ENCODE measurements at places on chromosomes 3 and 15. TPM values are rescaled to one million over a fixed set of nuclear protein-coding genes. Genes with fewer than 3 reads are reported as not detected.
A peak's percentile ranks its signal among the peaks of the same experiment; 100 is the strongest.

LINGO1 gene
- 0.10 TPM for total RNA-seq

- DNase-seq = no peak
Measured at GRCh38 chr3:60046210-60046609, 996.4 kb upstream of the CFAP20DC start.

CAMP gene
- total RNA-seq = not detected

DNA sequence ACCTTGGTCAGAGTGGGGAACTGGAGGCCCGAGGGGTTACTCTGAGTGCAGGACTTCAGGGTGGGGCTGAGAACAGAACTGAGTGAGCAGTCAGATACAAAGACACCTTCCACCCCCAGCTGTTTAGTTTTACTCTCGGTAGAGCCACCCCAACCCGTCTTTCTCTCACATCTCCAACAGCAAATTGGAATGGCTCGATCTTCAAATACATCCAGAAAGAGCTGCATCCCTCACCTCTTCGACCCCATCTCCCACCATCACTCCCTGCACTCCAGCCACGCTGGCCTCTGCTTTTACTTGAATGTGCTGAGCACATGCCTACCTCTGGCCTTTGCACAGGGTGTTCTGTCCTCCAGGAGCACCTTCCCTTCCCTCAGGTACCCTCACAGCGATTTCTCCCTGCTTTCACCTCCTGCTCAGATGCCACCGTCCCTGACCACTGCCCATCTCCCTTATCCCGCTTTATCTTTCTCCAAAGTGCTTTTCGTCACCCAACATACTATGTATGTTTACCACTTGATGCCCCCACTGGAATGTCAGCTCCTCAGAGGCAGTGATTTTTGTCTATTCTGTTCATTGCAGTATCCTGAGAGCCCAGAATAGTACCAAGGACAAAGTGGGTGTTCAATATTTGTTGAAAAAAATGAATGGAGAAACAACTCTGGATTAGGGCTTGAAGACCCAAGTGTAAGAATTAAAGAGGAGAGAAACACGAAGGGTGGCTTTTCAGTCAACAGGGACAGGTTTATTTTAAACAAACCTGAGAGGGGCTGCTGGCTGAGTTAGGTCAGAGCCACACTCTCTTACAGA is 4.4 kb downstream of the CHCHD4 start:
- DNase-seq = no peak

GAP43 gene
- 1.00 TPM for total RNA-seq

AEN gene
- total RNA-seq = 137 TPM

DNA sequence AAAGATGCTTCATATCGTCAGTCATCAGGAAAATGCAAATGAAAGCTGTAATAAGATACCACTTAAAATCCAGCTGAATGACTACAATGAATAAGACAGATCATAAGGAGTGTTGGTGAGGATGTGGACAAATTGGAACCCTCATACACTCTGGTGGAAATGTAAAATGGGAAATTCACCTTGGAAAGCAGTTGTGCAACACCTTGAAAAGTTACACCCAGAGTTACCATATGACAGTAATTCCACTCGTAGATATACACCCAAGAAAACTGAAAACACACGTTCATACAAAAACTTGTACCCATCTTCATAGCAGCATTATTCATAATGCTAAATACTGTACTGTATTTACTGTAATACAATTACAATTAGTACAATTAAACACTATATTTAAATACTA is 2.3 kb downstream of the TTC23 start:
- no peak for DNase-seq

DNA sequence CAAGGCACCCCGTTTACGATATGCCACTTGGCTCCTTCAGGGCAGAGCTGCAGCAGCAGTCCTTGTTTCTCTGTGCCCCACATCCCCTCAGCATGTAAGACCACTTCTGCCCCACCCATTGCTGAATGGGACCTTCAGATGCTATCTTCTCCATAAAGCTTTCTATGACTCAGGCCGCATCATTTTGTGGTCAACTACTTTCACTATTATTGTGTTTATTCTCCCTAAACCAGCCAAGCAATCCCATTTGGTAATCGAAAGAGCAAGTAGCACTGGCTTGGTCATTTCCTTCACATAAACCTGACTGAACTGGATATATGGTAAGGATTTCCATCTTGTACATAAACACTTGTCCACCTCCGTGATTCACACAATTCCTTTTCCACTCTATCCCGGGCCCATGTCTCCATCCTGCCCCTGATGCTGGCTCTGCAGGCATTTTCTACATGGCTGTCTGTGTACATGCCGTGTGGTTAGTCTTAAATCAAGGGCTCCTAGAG is 25.7 kb downstream of the LIPC start:
- peak; percentile 91 for DNase-seq

DNA sequence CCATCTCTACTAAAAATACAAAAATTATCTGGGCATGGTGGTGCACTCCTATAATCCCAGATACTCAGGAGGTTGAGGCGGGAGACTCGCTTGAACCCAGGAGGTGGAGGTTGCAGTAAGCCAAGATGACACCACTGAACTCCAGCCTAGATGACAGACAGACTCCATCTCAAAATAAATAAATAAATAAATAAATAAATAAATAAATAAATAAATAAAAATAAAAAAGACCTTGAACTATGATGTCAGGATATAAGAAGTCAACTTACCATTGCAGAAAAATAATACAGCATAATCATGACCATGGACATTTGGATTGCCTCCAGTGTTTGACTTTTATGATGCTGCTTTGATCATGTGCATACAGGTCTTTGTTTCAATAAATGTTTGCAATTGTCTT is 484.3 kb upstream of the ROBO1 start:
- DNase-seq = no peak

- no peak for DNase-seq
Measured at GRCh38 chr3:5309171-5309570, 121.7 kb downstream of the EDEM1 start.

TMEM266 gene
- 0.08 TPM for total RNA-seq

ZNF860 gene
- 0.08 TPM for total RNA-seq

DNA sequence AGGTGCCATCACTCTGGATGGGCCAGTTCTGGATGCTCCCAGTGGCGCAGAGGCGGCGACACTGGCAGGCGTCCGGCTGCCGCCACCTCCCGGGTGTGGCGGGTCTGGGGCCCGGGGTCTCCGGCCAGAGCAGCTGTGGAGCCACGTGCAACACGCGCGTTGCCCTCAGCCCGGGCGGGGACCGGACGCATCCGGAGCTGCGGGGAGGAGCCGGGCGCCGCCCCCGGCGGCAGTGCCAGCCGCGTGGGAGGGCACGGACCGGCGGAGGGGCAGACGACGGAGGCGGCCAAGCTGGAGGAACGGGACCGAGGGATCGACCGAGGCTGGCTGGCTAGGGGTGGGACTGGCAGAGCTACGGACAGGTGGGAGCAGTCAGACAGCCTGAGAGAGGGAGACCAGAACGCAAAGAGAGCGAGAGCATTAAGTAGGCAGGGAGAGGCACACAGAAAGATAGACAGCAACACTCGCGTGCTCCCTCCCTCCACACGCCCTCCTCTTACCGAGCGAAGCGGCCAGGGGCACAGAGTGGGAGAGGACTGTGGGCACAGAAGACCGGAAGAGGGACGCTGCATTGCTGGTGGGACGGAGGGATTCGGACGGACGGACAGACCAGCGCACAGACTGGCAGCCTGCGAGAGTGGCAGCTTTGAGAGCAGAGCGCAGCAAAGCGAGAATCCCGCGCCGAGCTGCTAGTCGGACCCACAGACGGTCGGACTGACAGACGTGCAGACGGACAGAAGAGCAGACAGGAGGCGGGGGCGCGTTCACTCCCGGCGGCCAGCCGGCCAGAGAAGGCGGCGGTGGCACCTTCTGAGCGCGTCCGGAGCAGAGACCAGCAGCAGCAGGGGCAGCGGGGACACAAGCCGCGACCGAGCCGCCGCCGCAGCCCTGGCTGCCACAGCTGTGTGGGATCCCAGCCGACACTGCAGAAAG is at the start of gene ARPP21:
ARPP21 (plus strand) TSS at position 272 of the 933 bp plus-strand sequence. CDS start 42,227 bp downstream, outside the sequence.
- peak; percentile 23 for DNase-seq

GRCh38 chr15:82532991-82533481 is 7.2 kb downstream of the RPS17 start:
- no peak for DNase-seq

IL20RB gene
- 1.1 TPM for total RNA-seq

GRCh38 chr3:12476238-12476897 is 7.9 kb upstream of the TSEN2 start:
- DNase-seq = peak; percentile 56

IREB2 gene
- 9.3 TPM for total RNA-seq

GRCh38 chr3:37787153-37787867 is 74.4 kb upstream of the CTDSPL start:
- DNase-seq = no peak

ANKRD34C gene
- total RNA-seq = 0.29 TPM

GRCh38 chr3:30273304-30274072 is 332.9 kb upstream of the TGFBR2 start:
- no peak for DNase-seq

GRCh38 chr15:49953421-49953820 is 165.6 kb downstream of the ATP8B4 start:
- DNase-seq = no peak

Data from HT1080 (cell line).